SW 1271 (cell line): ENCODE measurements at places on chromosomes 1 and 21.

DNA sequence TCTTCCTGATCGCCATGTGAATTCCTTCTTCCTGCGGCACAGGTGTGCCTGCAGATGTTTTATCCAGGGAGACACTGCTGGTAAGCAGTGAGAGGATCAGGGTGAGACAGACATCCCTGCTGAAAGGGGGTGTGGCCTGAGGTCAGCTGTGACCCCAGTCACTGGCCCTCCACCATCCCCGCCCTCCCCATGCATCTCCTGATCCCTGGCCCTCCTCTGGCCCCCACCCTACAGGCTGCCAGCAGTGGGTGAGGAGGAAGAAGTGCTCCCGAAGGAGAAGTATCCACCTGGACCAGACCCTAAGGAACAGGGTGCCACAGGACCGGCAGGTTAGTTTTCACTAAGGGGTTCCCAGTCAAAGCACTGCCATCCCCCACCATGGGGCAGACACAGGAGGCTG lies 85.3 kb downstream of the GLIS1 start:
- DNase-seq, result no peak

DNA sequence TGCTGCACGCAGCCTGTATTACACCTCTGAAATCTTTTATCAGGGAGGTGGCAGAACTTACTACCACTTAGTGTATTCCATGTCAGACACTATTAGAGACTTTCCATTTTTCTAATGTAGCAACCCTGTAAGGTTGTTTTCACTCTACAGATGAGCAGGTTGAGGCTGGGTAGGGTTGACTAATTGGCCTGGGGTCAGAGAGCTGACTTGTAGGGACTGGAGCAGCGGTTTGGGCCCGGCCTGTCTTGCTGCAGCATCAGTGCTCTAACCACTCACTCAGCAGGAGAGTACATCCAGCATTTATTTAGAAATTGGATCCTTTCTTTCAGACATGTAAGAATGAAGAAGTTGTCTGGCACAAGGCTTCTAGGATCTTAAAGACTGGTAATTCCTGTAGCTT lies 25.7 kb upstream of the NBL1 start:
- no peak for DNase-seq

GRCh38 chr1:183831311-183831710 lies 26.4 kb downstream of the RGL1 start:
- no peak for DNase-seq

GRCh38 chr1:99119188-99119587 lies 114.5 kb upstream of the PLPPR5 start:
- DNase-seq, result no peak

GRCh38 chr1:145918992-145919939 lies 749 bp upstream of the PEX11B start:
- no peak for DNase-seq

DNA sequence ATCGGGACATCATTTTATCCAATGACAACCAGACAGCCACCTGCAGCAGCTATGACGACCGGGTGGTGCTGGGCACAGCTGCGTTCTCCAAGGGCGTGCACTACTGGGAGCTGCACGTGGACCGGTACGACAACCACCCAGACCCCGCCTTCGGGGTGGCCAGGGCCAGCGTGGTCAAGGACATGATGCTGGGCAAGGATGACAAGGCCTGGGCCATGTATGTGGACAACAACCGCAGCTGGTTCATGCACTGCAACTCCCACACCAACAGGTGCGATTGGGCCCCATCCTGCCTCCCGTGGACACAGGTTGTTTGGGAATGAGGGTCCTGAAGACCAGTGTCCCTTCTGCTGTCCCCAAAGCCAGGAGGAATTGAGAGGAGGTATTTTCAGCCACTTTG lies 32.0 kb upstream of the GNPAT start:
- DNase-seq, result no peak

- DNase-seq, result no peak
These were observed 32.1 kb upstream of the DDAH1 start for GRCh38 chr1:85496941-85497582.

- no peak for DNase-seq
These were observed 1.8 kb upstream of the NFYC start for GRCh38 chr1:40689737-40690136.

DNA sequence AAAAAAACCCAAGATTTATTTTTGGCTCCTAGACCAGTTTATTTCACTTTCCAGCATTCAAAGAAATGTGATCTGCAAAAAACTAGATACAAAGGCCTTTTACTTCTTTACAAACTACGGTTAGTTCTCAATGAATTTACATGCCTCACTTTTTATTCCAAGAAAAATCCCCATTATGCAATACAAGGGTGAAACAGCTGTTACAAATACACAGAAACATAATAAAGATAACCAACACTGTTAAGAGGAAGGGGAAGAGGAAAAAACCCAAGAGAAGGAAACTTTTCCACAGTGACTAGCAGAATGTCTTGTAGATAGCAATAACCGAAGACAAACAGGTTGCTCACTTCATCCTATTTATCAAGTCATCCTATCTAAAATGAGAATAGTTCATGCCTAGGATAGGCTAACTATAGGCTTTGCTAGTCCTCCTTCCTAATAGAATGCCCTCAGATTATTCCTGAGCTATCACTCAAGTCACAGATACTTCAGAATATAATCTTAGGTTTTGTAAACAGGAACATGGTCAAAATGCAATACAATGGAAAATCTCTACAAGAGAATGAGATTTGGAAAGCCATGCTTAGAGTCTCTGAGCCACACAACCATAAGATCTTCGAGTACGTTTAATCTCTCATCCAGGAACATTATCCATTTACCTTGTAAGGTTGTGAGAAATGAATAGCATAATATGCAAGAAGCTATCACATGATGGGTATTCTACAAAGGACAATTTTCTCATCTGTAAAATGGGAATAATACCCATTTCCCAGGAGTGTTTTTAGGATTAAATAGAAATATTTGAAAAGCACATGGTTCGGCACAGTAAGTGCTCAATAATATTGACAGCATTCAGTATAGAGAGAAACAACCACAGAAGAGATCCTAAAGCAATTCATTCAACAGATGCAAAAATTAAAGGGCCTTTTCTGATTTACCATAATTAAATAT lies 5.4 kb downstream of the PNRC2 start:
- no peak for DNase-seq

- DNase-seq, result no peak
These were observed 122.3 kb downstream of the PGBD5 start for GRCh38 chr1:230303822-230304221.

DNA sequence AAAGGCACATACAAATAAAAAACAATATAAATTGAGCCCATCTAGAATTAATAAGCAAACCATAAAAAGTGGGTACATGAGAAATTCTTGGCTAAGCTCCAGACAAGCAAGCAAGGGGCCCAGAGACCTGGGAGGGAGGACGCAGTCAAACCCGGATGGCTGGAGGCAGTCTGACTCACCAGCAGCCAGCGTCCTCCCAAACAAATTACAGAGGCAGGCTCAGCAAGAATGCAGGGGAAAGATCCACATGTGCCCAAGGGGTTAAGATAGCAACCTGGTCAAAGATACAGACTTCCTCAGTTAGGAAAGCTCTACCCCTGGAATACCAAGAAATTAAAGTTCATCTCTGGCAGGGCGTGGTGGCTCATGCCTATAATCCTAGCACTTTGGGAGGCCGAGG lies 7.4 kb upstream of the TIAM1 start:
- DNase-seq, result peak; percentile 32

- no peak for DNase-seq
These were observed 39.8 kb downstream of the ASTN1 start for GRCh38 chr1:177124577-177125278.

DNA sequence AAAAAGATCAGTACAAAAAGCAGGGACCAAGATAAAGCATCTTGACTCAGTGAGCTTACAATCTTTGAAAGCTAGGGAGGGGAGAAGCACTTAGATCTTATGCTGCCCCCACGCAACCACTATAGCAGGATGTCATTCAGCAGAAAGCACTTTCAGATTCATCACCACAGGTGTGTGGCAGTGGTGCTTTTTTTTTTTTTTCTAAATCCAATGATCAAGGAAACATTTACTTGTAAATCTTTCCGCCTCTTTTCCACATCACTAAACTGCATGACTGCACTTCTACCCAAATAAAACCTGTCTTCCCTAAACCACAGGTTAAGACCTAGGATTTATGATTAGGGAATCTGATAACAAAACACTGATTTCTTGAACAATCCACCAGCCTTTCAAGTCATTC lies 154.8 kb downstream of the SLC45A1 start:
- no peak for DNase-seq

DNA sequence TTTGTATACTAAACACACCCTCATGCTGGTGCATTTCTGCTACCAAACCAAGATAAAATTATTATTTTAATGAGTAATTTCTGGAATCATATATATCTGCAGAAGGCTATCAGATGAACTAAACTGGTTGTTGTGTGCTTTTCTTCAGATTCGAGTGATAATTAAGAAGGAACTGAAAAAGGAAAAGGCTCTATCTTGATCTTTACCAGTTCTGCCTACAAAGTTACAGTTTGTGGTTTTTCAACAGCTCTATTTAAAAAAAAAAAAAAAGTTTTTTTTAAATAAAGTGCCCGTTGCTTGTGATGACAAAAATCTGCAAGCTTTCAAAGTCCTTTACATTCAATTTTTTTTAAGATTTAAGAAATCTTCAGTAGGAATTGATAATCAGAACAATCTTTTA lies 13.6 kb downstream of the DENND1B start:
- DNase-seq, result no peak

DNA sequence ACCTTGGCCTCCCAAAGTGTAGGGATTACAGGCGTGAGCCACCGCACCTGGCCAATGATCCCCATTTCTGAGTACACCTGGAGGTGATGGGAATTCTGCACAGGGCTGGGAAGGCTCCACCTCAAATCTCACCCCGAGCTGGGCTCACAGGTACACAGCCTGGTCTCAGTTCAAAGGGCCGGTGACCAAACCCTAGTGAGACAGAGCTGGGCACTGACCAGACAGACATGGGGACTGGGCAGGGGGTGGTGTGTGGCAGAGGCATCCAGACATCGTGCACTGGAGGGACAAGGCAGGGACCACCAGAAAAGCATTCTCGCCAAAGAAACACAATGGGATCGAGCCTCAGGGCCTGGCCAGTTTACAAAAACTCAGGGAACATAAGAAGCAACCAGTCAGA lies 17.2 kb downstream of the LSS start:
- DNase-seq, result no peak

DNA sequence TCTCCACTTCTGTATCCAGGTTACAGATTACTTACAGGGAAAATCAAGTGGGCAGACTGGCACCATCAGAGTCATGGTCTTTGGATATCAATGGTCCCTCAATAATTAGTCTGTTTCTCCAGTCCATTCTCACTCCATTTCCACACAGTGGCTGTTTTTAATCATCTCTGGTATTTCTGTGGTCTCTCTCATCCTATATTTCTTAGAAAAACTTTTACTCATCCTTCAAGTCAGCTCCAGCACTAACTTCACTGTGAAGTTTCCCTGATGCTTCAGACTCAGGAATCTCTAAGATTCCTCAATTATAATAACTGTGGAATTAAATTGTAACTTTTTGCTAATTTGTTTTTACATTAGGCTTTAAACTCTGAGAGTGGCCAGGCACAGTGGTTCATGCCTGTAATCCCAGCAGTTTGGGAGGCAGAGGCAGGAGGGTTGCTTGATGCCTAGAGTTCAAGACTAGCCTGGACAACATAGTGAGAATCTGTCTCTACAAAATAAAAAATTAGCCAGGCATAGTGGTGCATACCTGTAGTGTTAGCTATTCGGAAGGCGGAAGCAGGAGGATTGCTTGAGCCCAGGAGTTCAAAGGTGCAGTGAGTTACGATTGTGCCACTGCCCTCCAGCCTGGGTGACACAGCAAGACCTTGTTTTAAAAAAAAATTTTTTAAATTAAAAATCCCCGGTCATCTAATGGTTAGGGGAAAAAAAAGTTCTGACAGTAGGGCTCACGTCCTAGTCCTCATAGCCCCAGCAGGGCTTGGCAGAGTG lies 10.6 kb downstream of the CD160 start:
- DNase-seq, result no peak

- no peak for DNase-seq
These were observed 1.5 kb downstream of the S100PBP start for GRCh38 chr1:32818804-32819541.

DNA sequence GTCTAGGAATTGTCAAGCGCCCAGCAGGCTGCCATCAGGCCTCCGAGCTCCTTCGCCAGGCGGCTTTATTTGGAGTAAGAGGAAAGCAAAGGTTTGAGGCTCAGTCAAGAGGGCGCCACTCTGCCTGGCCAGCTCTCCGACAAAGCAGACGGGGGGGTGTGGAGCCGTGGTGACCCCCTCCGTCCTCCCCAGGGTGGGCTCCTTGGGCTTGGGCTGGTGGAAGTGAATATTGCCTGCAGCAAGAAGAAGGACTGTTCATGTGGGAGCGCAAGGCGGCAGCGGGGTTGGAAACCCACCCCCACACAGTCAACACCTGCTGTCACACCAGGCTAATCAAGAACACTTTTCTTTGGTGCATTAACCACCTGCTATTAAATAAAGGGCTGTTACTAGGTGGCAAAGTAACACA lies 14.6 kb downstream of the EPHX1 start:
- DNase-seq, result no peak

DNA sequence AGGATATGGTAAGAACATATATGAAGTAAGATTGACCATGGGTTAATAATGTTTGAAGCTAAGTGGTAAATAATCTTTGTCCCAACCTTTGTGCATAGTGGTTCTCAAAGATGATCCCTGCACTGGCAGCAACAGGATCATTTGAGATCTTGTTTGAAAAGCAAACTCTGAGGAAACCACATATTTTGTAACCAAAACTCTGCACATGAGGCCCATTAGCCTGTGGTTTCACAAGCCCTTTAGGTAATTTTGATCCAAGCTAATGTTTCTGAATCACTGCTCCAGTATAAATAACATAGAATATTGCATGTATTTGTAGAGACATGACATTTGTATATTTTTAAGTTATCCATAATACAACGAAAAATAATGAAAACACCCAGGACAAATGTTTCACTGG lies 147.9 kb upstream of the RGS18 start:
- no peak for DNase-seq

DNA sequence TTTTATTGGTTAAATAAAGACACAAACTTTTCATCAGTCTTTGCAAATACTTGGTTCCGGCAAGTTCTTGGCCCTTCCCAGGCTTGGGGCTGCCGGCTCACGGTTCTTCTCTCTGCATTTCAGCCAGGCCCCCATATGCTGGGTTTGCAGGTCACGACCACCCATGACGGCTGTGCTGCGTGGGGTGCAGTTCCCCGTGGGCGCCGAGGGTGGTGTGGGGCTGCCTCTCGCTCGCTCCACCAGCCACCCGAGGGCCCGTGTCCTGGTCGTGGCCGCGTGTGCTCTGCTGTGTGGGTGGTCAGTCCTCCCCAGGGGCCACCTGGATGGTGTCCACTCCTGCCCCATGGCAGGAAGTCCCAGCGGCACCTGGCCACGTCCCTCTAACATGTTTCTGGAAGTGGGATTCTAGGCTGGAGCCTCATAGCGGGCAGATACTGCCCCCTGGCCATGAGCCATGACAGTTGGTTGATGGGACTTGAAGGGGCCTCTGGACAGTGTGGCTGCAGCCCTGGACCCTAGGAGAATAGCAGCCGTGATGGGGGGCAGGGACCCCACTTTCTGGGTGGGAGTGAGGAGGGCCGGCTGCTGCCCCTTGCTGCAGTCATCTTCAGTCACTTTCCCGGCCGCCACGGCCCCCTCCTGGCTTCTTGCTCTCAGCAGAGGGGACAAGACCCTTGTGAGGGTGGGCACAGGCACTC lies 46.3 kb downstream of the SKI start:
- no peak for DNase-seq

GRCh38 chr1:59986516-59987310 lies 60.1 kb upstream of the CYP2J2 start:
- DNase-seq, result no peak
